ENCODE measurements at places on chromosomes 11 and 22. TPM values are rescaled to one million over a fixed set of nuclear protein-coding genes. Genes with fewer than 3 reads are reported as not detected.

GRCh38 chr11:93737904-93738612 is 3.2 kb downstream of the TAF1D start:
- DNase-seq: no peak

DNA sequence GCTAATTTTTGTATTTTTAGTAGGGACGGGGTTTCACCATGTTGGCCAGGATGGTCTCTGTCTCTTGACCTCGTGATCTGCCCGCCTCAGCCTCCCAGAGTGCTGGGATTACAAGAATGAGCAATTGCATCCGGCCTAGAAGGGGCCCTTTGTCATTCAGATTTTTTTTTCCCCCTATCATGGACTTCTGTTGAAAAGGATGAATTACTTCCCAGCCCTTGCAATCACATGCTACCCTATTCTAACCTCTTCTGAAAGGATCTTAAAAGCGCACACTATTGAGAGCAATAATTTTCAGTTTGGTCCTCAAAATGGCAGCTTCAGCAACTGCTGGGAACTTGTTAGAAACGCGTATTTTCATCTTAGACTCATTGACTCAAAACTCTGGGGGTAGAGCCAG is 575.6 kb upstream of the KIRREL3 start:
- no peak for DNase-seq

The RNH1 gene
- 155 TPM for total RNA-seq

The OR51I1 gene
- total RNA-seq: not detected

The C22orf31 gene
- total RNA-seq: 0.62 TPM

- peak; percentile 97 for DNase-seq
Observed at GRCh38 chr11:119671051-119671450, 57.9 kb downstream of the NECTIN1 start.

The C2CD2L gene
- total RNA-seq: 5.6 TPM

GRCh38 chr11:128660947-128661346 is 32.9 kb upstream of the FLI1 start:
- DNase-seq: no peak

GRCh38 chr11:3375552-3375951 is 3.4 kb downstream of the ZNF195 start:
- DNase-seq: no peak

GRCh38 chr11:69467196-69467595 is 14.3 kb upstream of the LINC01488 start:
- DNase-seq: no peak

The UBQLNL gene
- total RNA-seq: 0.10 TPM

- DNase-seq: peak; percentile 35
Observed at GRCh38 chr11:123020968-123021367, 39.3 kb upstream of the BSX start.

DNA sequence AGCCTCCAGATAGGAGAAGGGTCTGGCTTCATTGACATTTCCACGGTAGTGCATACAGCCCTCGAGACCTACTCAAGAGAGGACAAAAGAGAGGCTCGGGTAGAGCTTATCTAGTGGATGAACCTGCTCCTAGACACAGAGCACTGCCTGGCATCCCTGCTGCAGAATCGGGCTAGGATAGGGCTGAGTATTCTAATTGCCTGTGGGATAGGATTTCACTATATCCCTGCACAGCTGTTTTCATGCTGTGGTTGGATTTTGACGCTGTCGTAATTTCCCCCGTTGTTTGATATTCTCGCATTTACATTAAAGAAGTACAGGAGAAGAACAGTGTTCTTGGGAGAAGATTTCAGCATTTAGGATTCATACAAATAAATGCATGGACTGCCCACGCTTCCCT is 107.8 kb downstream of the KIRREL3 start:
- DNase-seq: peak; percentile 73

DNA sequence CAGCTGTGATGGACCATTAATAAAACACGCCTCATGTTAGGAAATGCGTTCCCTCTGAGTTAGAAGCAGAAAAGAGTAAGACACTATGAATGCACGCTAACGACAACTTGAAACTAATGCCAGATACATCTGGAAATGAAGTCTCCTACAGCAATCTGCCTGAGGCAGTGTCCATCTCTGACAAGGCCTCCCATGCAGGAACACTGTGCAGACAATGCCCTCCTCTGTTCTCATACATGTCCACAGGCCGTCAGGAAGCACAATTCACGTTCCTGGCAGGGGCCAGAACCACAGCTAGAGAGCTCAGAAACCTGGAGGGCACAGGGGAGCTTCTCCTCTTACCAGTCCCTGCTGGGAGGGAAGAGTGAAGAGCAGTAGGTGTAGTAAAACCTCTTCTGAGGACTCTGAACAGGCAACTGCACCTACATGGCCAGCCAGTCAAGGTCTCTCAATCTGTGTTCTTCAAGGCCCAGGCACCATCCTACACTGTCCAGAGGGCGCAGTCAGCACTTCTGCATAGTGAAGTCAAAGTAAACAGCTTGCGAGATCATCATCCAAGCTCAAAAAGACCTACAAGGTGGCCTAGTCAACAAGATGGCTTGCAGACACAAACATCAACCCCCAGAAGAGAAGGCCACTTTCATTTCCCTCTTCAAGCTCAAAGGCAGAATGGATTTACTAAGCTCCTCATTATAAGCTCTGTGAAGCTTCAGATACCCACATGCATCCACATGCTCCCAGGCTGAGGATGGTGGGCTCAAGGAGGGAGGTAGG is 41.5 kb upstream of the CYP2D6 start:
- peak; percentile 30 for DNase-seq

DNA sequence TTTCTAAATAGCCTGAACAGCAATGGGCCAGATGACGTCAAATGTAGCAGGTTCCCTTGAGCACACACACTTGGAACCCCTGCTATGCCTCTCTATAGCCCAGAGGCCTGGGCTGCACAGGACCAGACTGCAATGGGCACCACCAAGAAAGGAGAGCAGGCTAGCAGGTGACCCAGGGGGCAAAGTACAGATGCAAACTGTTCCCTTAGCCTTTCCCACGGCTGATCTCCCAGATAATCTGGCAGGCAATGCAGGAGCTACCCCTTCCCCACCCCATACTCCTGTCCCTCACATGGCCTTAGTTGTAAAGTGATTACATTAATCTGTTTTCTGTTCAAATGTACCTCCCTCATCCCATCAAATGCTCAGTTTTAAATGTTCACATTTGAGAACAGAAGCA is 41.3 kb downstream of the SMCO4 start:
- DNase-seq: no peak

DNA sequence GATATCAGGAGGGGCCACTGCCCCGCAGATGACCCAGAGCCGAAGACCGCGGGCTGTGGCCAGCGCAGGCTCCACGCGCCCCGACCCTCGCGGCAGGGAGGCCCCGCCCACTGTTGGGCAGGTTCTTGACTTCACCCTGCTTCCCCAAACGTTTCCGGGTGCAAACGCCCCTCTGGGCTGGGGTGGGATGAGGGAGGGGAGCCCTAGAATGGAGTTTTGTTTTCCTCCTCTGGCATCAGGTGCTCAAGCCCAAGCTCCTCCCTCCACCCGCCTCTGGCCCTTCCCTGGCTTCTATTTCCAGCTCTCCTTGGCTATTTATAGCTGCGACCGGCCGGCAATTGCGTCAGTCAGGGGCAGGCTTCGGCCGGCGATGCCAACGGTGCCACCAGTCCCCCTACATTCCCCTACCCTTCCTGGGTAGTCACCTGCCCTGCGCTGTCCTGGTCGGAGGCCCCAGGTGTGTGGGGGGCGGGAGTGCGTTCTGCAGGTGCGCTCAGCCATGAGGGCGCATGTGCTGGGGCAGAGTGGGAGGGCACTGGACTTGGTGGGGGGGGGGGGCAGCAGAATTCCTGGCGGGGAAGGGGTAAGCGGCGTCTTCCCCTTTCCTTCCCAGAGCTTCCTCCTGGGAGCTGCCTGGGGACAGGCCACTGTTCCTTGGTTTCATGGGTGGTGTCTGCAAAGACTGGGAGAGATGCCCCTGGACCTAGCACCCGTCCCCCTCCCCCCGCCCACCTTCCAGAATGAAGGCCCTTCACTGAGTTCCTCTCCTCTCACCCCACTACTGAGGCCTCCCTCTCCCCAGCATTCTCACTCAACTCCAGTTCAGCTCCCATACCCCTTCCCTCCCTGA is 23.6 kb downstream of the DUSP8 start:
- DNase-seq: peak; percentile 79

The ACTN3 gene
- total RNA-seq: 91.4 TPM

GRCh38 chr11:76424379-76424778 is 20.4 kb upstream of the EMSY start:
- no peak for DNase-seq

DNA sequence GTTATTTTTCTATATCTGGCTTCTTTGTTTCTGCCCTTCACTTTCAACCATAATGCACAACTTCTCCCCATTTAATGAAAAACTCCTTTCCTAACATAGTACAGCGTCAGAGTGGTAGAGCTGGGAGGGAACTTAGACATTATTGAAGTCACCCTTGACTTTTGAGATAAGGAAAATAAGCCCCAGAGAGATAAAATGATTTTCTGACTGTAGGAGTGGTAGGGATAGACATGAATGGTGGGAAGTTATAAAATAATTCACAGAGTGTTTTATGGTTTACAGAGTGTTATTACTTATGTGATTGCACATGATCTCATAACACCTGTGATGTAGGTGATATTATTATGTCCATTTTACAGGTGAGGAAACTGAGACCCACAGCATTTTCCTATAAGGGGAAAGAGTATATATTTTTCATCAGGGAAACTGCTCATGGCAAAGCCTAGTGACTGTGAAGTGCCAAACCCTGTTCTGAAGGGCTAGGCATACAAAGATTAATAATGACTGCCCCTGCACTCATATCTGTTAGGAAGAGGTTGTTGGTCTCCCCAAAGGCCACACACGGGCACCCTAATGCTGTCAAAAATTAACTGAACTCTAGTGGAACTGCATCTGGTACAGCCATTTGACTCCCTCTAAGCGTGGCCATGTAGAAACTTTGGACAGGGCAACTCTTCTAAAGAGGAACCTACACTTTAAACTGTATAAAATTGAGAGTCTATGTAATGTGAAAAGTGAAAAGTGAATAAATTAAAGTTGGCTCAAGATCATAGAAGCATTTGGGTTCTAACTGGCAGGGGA is 61.1 kb upstream of the PICALM start:
- no peak for DNase-seq

DNA sequence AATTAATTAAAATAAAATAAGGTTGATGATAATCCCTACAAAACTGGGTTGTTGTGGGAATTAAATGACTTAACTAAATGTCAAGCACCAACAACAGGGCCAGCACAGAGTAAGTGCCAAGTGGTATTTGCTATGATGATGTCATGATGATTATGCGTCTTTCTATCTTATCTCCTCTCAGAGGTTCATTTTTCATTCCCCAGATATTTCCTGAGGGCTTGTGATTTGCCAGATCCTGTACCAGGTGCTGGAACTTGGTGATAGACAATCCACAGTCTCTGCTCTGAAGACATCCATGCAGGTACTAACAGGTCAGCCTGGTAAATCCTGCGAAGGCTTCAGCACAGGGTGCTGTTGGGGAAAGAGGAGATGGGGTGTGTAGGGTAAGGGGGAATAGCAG is 8.1 kb upstream of the MYH9 start:
- peak; percentile 44 for DNase-seq

The ALX4 gene
- total RNA-seq: 4.1 TPM

The SLC22A8 gene
- total RNA-seq: not detected

DNA sequence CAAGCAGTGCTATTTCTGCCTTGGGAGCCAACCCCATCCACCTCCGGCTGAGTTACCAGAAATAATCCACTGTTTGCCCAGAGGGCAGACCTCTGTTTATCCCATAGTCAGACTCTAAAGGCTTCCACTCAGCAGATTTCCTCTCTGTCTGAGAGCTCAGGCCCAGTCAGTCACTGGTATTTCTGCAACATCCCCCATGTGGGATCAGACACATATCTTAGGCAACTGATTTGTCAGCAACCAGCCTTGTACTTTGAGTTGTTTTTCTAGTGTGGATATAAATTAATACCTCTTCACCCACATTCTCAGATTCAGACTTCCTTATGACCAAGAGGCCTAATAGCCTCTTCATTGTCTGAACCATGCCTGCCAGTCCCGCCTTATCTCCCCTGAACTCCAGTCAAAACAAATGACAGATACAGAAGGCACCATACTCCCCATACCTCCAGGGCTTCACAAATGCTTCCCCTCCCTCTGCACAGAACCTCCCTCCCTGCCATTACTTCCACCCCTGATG is 193.6 kb downstream of the FAM76B start:
- no peak for DNase-seq

GRCh38 chr22:46290121-46290842 is 6.4 kb upstream of the GTSE1 start:
- no peak for DNase-seq

The UBQLN3 gene
- total RNA-seq: not detected

The PRG2 gene
- not detected for total RNA-seq

DNA sequence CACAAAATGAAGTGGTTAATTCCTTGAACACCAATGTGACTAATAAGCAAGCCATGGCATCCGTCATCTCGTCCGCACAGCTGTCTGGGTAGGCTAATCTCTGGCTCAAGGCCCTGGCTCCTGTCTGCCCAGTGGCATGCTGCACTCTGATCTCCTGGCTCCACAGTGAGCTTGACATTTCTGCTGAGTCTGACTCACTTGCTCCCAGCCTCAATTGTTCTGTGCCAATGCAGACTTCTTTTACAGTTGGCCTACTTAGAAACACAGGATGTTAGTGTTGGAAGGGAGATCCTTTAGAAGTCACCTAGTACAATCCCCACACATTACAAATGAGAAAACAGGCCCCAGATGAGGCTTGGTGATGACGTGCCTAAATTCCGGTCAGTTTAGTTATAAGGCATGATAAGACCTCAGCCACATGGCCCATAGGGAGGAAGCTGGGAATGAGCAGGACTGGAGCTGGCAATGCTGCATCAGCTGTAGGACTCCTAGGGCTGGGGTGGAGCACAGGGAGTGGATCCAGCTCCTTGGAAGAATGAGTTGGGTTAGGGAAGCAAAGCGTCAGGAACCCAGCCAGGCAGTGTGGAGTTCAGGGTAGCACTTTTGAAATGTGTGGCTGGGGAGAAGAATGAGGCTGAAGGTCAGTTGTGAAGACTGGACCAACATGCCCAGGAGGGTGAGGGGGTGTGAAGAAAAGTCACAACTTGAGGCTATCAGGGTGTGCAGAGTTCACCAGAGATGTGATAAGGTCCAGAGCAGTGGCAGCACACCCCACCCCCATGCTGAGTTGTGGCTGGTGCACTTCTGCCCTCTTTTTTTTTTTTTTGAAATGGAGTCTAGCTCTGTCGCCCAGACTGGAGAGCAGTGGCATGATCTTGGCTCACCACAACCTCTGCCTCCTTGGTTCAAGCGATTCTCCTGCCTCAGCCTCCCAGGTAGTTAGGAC is 70.2 kb upstream of the EED start:
- DNase-seq: peak; percentile 92

The ASRGL1 gene
- total RNA-seq: 9.0 TPM

The ABCC8 gene
- total RNA-seq: 7.8 TPM
